ENCODE measurements at places on chromosomes 16 and 17.
A peak's percentile ranks its signal among the peaks of the same experiment; 100 is the strongest.

DNA sequence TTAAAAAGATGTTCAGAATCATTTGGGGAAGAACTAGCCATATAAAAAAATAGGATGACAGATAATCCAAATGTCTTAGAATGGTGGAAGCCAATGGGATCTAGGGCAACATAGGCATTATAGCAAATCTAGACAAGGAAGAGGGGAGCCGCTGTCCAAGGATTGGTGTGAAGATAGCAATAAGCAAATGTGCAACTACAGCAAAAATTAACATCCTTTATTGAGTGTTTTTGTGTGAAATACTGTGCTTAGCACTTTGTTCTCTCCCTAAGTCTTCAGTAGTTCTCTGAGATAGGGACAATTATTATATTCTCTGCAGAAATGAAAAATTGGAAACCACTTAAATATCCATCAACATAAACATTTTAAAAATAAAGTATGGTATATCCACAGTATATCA lies 177.0 kb downstream of the PHKB start:
- no peak for DNase-seq

- DNase-seq = no peak
Observed at GRCh38 chr17:61209525-61209924, 190.1 kb upstream of the TBX2 start.

- DNase-seq = peak; percentile 50
Observed at GRCh38 chr17:18143044-18143936, 34.7 kb downstream of the MYO15A start.

- DNase-seq = no peak
Observed at GRCh38 chr16:1053700-1054368, 18.7 kb upstream of the SSTR5 start.

DNA sequence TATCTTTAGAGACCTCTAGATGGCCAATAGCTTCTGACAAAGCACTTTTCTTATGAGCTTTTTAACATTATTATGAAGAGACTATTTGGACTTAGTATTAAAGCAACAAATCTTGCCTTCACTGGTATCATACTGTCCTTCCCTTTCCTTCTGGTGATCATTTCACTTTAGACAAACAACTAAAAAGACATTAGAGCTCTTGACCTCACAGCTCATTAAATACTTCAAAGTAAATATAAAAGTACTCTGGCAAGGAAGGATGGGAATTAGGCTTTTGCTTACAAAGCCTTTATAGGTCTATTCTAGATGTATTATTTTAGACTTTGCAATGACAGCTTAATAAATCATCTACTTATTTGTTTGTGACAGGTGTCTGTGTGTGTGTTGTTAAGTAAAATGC lies 11.1 kb downstream of the STXBP4 start:
- no peak for DNase-seq

DNA sequence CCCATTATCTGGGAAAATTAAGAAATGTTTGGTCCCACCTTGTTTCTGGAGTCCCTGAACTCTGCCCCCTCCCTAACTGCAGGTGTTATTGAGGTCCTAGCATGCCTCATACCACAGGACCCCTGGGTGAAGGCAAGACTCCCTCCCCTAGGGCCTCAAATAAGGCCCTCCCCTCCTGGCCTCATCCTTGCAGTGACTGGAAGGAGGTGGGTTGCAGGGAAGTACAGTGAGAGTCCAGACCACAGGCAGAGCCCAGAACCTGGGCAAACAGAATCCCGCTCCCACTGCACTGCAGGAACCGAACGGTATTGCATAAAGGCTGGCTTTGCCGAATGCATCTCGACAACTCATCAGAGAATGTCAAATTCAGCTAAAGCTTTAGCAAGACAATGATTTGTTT lies 126.6 kb downstream of the ASIC2 start:
- DNase-seq = no peak

GRCh38 chr17:8436844-8437171 lies 1.1 kb downstream of the NDEL1 start:
- no peak for DNase-seq

DNA sequence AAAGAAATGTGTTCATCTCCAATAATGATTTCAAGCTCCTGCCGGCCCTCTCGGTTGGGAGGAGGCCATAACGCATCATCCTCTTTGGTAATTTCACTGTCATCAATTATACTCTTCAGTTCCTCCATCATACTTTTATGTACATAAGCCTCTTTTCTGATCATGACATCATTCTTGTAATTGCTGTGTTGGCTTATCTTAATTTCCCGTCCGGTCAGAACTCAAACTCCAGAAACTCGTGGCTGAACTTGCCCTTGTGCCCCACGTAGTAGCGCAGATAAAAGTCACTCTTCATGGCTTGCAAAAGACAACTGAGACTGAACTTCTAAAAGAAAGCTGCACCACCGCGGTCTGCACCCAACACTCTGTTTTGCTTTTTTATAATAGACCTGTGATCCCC lies 13.6 kb downstream of the TMEM220 start:
- no peak for DNase-seq

DNA sequence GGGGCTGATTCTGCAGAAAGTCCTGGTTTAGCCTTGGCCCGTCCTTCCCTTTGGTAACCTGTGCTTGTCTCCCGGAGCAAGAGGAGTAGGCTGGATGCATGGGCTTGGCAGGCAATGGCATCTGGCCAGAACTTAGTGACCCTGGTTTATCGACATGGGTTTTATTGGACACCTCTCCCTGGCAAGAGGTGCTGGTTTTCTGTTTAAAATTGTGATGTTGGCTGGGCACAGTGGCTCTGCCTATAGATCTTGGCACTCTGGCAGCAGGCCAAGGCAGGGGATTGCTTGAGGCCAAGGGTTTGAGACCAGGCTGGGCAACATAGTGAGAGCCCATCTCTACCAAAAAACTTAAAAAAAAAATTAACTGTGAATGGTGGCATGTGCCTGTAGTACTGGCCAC lies 31.2 kb downstream of the SLC12A3 start:
- no peak for DNase-seq

- no peak for DNase-seq
Observed at GRCh38 chr17:48568499-48569239, 9.5 kb downstream of the HOXB4 start.

GRCh38 chr17:28712705-28713415 lies 1.2 kb upstream of the PROCA1 start:
- DNase-seq = no peak

GRCh38 chr16:87380403-87380802 lies 3.2 kb downstream of the FBXO31 start:
- no peak for DNase-seq

GRCh38 chr16:12628536-12628935 lies 175.2 kb downstream of the CPPED1 start:
- no peak for DNase-seq

DNA sequence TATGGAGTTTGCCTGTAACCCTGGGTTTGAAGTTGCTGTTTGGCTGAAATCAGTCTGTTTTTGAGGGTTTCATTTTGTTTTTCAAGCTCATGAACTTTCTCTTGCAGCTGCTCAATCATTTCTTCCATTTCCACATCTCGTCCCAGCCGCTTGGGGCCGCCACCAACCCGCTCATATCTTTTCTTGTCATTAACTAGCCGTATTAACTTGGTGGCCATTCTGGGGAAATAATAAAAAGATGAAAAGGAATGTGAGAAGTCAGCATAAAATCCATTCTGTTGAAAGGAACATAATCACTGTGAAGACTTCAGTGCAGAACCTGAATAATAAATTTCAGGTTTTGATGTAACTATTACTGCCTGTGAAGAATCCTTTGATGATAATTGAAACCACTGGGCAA lies 11.5 kb downstream of the RPGRIP1L start:
- DNase-seq = no peak

DNA sequence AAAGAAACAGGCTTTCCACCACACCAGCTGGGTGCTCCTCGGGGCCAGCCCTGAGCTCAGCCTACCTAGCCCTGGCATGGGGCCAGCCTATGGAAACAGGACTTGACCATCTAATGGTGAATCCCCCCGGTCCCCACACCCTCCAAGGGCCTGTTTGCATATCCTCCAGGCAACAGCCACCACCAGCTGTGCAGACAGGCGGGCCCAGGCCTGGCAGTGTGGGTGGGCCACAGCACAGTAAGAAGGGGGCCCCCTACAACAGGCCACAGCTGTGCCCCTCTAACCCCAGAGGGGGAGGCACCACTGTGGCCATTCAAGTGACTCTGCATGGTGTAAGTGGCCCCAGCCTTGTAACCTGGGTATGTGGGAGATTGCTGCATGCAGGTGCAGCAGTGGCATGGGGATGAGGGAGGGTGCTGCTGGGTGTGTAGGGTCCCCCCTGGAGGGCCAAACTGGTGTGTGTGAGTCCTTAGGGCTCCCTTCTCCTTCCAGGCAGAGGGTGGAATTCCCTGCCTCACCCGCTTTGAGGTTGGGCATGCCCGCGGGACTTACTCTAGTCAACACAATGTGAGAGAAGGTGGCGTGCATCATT lies 148.2 kb downstream of the C16orf78 start:
- no peak for DNase-seq

DNA sequence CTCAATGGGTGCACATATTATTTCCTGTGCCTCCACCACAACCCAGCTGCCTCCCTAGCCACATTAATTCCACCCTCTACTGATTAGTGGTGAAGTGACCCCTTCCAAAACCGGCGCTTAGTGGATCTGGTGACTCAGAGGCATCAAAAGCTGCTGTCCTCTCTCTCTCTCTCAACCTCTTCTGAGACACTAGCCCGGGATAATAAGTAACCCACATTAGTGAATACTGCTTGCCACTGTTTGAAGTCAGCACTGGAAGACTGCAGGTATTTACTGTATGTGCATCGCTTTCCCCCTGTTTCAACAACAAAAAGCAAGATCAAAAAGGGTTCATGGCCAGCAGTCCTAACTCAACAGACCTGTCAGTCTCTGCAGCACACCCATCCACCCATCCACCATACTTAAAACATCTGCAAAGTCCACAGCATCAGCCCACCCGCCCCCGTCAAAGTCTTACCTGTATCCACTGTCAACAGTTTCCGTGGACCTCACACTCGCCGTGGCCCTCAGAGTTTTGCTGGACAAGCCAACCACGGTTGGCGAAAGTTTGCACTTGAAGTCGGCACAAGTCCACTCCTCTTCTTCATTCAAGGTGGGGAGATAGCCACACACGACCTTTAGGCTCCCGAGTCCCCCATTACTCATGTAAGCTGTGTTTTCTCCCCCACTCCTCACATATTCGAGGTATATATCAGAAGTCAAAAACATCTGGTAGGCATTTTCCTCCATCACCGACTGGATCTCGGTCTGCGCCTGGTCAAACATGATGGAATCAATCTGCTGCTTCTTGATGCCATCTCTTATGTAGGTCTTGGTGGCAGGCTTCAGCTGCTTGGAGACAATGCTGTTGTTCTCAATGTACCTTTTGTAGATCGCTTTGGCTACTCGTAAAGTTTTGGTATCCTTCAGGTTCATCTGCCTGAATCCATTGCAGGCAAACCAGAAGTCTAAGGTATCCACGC lies 3.8 kb downstream of the AXIN2 start:
- no peak for DNase-seq

- DNase-seq = peak; percentile 66
Observed at GRCh38 chr16:27690608-27691007, 140.7 kb downstream of the KATNIP start.

DNA sequence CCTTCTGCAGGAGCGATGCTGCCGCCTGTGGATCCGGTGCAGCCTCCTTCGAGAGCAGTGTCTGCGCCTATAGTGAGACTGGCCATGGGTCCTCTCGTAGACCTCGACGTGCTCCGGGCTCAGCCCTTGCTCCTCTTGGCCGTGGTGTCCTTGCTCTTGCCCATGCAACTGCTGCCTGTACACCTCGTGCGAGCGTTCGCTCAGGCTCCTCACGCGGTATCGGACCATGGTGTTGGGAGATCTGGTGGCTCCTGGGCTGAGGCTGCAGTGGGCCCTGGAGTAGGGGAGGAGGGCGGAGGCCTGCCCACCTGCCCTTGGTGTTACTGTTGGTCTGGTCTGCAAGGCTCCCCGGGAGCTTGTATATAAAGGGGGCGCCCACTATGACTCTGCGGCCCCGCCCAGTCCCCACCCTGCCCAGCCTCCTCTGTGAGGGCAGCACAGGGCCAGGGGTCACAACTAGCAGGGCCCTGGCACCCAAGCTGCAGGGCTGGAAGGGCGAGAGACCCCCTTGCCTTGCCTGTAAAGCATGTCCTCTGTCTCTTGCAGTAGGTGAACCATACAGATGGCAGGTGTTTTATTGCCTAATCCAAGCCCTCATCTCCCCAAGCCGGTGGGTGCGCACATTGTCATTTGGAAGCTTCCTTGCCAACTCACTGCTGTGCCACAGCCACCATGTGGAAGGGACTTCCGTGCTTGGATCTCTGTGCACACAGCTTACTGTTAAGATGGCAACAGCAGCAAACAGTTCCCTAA lies at the start of gene PRM2:
Gene PRM2 (minus strand): TSS at position 338 of the 753 bp plus-strand sequence. CDS start 110 bp downstream, at position 228.
- DNase-seq = no peak

- DNase-seq = no peak
Observed at GRCh38 chr17:16425202-16425601, 9.8 kb downstream of the TRPV2 start.

DNA sequence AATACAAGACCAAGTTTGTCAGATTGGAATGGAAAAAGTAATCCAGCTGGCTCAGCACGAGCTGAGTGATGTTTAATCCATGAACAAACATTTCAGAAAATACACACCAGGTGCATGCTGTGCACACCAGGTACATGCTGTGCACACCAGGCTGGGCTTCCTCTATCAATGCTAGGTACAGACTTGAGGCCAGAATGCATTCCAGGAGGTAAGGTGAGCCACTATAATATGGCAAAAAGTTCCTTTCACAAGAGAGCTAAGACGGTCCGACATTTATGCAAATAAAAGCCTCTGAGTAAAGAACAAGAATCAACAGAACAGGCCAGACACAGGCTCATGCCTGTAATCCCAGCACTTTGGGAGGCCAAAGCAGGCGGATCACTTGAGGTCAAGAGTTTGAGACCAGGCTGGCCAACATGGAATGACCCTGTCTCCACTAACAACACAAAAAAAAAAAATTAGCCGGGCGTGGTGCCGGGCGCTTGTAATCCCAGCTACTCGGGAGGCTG lies 128.2 kb downstream of the ZNF778 start:
- DNase-seq = peak; percentile 54
